ENCODE measurements at places on chromosomes 4 and X.

- no peak for DNase-seq
These were observed 390.8 kb upstream of the BOD1L1 start for GRCh38 chr4:14018191-14018853.

DNA sequence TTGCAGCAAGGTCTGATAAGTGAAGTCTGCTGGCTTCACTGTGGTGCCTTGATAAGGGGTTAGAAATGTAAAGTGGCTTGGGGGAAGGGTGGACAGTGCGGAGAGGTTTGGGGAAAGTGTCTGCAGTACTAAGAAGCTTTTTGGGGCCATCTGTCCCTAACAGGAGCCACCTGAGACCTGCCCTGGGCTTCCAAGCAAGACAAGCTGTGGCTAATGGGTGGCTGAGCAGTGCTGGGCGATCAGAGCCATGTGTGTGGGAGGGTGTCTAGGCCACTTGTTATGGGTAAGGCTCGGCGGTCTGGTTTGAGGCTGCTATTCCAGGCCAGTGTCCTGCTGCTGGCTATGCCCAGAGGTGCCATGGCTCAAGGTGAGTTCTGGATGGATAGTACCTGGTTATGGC is 185.4 kb upstream of the MTMR8 start:
- DNase-seq, result no peak

DNA sequence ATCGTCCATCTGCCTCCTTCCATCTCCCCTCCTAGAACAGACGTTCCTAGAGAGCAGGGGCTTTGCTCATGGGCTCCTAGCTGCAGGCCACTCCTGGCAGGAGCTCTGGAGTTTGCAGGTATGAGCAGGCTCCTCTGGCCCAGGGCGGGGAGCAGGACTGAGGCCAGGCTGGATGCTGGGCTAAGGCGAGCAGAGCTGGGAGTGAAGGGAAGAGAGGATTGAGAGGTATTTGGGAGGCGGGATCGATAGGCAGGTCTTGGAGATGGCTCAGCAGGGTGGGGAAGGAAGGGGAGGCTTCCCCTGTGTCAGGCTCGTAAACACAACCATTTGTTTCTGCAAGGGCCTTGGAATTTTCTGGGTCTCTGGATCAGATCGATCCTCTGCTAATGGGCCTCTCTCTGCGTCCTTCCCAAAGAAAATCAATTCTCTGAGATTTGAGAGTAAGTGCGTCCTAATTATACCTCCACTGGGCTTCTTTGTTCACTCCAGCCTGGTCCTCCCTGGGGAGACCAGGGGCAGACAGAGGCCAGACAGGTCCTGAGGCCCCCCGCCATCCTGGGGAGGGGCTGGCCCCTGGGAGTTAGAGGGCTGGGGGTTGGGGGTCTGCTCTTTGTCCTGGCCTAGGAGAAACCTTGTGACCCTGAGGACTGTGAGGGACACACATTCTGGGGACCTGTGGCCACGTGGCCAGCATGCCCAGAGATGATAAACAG is 94.8 kb upstream of the PSAPL1 start:
- DNase-seq, result no peak

DNA sequence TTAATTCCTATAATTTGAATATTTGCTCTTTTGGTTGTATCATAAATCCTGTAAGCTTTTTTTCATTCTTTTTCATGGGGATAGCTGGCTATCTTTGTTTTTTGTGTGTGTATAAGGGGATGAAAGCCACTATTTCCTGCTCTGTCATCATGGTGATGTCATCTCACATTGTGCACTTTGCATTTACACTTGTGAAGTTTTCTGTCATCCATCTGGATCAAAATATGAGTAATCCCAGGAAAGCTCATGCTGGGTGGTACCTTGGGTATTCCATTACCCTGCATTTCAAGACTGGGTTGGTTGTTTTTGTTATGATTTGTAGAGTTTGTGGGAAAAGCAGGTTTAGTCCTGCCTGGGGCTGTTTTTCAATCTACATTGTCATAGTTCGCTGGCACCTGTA is 367.3 kb downstream of the CHIC1 start:
- DNase-seq, result no peak

Measured in adrenal gland (tissue), 19 donors.